NCI-H1092 (cell line): ENCODE measurements at places on chromosomes 6 and 20.

GRCh38 chr6:111944541-111944940, 71.3 kb upstream of the FYN start:
- no peak for DNase-seq

DNA sequence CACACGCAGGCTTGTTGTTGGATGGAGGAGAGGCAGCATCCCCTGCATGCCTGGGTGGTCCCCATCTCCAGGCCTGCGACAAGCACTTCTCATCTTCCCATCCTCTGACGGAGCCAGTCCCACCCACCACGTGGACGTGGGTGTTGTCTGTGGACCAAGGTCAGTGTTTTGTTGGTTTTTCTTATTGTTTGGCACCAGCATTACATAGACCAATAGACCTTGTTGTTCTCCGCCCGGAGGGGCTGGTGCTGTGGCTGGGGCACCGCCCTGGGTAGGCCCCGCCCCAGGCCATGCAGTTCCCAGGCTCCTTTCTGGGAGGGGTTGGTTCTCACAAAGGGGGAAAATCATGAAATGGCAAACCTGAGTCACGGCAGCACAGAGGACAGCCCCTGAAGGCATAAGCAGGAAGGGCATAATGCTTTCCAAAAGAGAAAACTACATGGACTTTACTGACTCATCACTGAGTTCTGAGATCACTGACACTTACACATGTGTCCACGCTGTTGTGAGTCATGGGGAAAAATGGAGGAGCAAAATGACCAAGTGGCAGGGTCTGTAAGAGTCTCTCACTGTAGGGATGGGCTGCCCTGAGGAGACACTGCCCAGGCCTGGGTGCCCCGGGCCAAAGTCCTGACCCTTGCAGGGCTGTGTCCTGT, 90.8 kb downstream of the THBS2 start:
- DNase-seq, result no peak

DNA sequence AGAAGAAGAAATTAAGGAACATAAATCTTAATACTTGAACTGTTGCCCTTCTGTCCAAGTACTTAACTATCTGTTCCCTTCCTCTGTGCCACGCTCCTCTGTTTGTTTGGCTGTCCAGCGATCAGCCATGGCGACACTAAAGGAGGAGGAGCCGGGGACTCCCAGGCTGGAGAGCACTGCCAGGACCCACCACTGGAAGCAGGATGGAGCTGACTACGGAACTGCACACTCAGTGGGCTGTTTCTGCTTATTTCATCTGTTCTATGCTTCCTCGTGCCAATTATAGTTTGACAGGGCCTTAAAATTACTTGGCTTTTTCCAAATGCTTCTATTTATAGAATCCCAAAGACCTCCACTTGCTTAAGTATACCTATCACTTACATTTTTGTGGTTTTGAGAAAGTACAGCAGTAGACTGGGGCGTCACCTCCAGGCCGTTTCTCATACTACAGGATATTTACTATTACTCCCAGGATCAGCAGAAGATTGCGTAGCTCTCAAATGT, 17.1 kb downstream of the IRF4 start:
- no peak for DNase-seq

- DNase-seq, result no peak
These were observed 396.7 kb downstream of the HACE1 start for GRCh38 chr6:104462811-104463599.

GRCh38 chr20:47764154-47764733, 21.0 kb downstream of the SULF2 start:
- DNase-seq, result no peak

DNA sequence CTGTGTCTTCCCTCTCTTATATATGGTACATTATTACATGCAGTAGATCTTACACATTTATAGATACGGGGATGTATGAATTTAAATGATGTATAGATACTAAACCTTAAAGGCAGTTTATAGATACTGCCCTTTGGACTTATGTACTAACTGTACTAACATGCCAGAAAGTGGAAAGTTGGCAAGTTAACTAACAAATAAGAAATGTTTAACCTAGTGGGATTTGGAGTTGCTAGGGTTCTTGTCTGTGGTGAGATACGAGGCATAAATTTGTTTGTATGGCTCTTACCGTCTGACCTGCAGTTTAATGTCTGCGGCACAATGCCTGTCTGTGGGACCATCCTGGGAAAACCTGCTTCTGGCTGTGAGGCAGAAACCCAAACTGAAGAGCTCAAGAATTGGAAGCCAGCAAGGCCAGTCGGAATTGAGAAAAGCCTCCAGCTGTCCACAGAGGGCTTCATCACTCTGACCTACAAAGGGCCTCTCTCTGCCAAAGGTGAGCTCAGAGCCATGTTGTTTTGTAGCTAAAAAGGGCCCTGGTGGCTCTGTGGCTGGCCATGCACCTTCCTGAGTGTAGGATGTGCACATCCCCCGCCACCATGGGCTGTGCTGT, 62.9 kb upstream of the SLC22A1 start:
- DNase-seq, result no peak

DNA sequence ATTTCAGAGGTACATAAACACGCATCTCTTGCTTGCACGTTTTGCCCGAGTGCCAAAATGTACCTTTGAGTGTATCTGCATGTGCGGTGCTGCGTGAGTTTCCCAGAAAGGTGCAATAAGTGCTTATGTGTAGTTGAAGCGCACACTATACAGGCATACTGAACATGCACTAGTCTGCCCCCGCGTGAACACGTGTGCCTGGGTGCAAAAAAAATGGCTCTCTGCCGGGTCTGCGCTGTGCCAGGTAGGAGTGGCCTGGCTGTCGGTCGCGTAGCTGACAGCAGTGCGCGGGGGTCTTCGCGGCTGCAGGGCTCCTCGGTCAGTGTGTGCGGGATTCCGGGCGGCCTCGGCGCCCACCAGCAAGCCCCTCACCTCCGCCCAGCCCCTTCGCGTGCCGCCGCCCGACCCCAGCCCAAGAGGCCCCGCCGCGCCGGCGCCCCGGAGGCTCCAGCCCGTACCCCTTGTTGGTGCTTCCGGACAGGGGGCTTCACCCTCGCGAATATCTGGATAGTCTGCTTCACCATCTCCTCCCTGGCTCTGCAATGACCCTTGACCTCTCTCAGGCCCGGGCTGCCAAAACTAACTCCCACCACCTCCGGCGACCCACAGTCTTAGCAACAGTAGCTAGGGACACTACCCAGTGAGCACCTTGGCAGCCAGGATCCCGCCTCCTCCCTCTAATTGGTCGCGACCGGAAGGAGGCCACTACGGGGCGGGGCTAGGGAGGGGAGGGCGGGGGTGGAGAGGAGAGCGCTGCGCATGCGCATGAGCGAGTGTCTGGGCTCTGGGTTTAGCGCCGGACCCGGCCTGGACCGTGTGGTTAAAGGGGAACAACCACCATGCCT, at the start of gene KIF6:
Gene KIF6 (minus strand): TSS at position 622 of the 845 bp plus-strand sequence. CDS start 98 bp downstream, at position 524.
- DNase-seq, result peak; percentile 85

DNA sequence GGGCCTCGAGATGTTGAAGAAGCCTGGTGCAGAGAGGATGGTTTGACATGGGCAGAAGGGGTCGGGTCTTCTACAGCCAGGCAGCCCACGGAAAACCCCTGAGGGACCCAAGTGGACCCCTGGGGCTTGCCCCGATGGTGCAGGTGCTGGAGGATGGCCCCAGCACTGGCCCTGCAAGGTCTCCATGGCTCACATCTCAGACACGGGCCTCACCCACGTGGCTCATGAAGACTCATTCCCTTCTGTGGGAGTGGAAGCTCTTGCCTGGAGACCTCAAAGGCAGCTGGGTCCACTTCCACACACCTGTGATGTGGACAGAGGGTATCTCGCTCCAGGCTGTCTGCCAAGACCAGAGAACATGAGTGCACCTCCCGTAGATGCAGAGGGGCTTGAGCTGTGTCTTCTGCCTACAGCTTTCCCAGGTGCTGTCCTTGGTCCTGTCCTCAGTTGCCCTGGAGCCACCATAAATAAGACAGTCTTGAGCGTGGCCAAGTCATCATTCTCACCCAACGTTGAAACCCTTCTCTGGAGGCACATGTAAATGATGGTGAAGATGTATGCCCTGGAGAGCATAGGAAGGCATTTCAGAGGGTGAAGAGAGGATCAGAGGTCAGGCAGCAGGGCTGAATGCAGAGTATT, 108.0 kb downstream of the SYNDIG1 start:
- DNase-seq, result no peak

DNA sequence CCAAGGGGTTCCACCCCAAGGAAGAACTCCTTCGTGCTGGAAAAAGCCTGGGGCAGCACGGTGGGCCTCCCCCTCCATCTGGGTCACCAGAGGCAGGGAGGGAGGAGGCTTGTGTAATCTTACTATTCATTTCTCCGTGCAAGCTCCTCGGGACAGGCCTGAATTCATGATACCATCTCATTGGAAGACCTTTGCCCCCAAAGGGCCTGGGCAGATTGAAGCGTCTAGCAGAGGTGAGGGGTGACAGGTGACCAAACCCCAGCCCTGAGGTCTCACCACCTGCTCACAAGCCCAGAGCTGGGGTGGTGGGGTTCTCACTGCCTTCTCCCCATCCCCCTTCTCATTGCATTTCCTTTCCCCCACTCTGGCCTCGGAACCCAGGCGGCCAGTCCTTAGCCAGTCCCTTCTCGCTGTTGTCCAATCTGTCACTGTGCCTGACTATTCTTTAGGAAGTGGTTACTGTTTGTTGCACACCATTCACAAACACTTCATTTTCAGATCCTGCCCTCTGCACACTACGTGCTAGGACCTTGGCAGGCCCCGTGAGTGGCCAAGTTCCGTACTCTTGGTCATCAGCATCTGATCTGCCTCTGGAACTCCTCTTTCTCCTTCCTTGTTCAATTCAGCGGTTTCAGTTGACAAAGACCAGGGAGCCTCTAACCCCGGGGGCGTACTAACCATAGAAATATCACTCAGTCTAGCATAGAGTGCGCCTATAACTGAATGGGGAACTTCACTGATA, 137.1 kb downstream of the LY86 start:
- DNase-seq, result no peak

- DNase-seq, result no peak
These were observed 5.3 kb downstream of the PXDC1 start for GRCh38 chr6:3746119-3746691.

DNA sequence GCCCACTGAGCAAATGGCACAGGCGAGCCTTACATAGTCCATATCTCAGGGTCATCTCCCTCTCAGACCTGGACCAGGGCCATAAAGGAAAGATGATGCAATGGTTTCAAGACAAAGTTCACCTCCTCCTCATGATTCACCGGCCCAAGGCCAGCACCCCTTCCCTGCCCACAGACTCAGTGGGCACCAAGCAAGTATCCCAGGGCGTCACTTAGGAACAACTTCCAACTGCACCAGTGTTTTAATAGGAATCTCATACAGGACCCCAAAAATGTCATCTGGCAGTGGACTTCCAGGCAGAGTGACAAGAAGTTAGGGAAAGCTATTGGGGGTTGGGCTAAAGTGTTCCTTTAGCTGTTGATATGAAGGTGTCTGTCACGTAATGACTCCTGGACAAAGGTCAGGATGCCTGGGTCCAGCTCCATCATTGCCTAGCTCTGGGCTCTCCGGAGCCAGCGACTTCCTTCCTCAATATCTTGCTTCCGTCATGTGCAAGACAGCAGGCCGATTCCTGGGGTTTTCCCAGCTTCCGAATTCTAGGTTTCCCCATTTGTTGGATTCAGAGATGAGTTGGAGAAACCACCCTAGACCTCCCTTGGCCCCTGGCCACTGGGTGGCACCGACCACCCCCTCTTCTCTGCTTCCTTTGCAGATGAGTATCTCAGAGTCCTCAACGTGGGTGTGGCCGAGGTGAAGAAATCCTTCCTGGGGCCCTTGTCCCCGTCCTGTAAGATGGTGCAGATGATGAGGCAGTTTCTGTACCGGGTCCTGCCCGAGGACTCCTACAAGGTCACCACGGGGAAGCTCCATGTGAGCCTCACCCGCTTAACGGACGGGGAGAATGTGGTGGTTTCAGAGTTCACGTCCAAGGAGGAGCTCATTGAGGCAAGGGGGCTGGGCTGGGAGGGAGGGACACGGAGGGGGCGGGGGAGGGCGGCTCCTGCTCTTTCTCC, 21.1 kb downstream of the PNPLA1 start:
- DNase-seq, result no peak

- no peak for DNase-seq
These were observed at the start of gene KCNK15 for GRCh38 chr20:44745598-44746366. KCNK15 (plus strand) TSS chr20:44745865; CDS start chr20:44745911, 46 bp downstream.

GRCh38 chr20:8291873-8292272, 159.8 kb downstream of the PLCB1 start:
- DNase-seq, result no peak

DNA sequence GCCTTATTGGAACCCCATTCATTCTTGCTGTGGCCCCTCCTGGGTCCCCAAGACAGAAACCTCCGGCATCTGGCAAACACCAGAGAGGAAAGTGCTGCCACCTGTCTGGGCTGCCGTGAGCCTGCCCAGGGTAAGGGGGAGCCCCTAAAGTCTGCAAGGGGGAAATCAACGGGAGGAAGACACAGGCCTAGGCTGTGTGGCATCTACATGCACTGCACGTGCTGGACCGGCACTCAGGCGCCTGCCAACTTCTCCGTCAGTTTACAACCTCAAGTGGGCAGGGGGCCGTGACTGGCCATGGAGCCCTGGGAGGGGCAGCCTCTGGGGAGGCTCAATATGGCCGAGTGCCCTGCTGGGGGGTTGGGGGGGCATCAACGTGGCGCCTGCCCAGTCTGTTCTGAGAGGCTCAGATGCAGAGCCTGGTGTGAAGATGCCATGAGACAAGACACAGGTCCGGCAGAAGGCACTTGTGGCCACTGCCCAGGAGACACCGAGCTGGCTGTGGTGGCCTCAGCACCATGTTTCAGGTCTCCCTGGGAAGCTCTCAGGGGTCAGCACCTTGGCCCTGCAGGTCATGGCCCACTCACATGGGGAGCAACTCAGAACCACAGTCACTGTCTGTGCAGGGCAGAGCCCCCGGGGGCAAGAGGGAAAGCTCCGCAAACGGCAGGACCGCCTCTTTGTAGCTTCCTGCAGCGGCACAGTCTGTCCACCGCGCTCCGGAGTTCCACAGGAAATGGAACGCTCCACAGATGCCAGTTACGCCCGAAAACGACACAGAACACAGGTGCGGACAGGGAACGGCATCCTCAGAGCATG, 8.4 kb downstream of the UCKL1 start:
- no peak for DNase-seq
